ENCODE measurements at places on chromosomes 6 and 20.
A peak's percentile ranks its signal among the peaks of the same experiment; 100 is the strongest.

GRCh38 chr6:2868637-2869036 is 27.0 kb upstream of the SERPINB1 start:
- DNase-seq, result no peak

- no peak for DNase-seq
Measured at GRCh38 chr6:114714836-114715507, 372.1 kb upstream of the HS3ST5 start.

GRCh38 chr6:133040094-133040802 is 200.9 kb upstream of the EYA4 start:
- no peak for DNase-seq

DNA sequence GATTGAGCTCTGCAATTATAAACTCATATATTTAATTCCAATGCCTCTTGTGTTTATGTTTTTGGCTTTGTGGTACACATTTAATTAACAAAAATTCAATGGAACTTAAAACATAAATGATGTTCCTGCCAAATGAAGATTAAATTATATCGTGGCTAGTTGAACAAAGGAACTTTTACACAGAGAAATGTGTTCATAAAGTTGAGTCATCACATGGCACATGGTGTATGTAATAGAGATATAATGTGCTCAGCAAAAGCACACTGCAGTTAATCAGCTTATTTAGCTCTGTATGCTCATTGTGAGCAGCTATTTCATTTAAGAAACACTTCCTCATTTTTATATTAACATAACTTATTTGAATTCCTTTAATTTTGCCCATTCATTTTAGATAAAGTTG is 1295.6 kb upstream of the CITED2 start:
- no peak for DNase-seq

- DNase-seq, result no peak
Measured at GRCh38 chr6:87851674-87852299, 149.8 kb upstream of the AKIRIN2 start.

DNA sequence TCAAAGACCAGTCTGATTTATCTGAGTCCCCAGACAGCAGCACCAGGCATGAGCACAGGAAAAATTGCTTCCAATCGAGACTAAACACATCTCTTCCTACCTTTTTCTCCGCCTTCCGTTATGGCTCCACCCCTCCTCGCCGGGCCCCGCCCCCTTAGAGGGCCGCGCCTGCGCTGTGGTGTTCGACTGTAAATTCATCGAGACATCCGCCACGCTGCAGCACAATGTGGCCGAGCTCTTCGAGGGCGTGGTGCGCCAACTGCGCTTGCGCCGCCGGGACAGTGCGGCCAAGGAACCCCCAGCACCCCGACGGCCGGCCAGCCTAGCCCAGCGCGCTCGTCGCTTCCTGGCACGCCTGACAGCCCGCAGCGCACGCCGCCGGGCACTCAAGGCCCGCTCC is 8.9 kb downstream of the REM1 start:
- no peak for DNase-seq

GRCh38 chr6:101683884-101684283 is 290.4 kb downstream of the GRIK2 start:
- DNase-seq, result no peak

- no peak for DNase-seq
Measured at GRCh38 chr20:57677584-57677982, 32.2 kb downstream of the PMEPA1 start.

GRCh38 chr6:106547601-106548453 is 81.5 kb downstream of the RTN4IP1 start:
- no peak for DNase-seq

DNA sequence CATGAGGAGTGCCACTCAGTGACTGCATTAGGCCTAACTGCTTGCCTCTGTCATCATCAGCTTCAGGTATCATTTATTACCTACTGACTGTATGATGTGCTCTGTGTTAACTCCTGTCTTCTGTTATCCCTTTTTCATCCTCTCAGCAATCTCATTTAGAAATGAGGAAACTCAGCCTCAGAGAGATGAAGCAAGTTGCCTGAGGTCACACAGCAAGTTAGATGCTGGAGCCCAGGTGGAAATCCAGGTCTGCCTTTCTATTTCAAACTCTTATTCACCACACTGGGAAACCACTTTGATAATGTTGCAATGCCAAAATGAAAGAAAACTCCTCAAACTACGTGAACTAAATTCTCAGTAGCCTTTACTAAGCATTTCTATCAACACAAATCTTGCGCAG is 1.3 kb downstream of the FERMT1 start:
- no peak for DNase-seq

GRCh38 chr6:193773-194310 is 98.4 kb upstream of the DUSP22 start:
- DNase-seq, result no peak

- no peak for DNase-seq
Measured at GRCh38 chr6:105107207-105107606, 72.6 kb downstream of the POPDC3 start.

- no peak for DNase-seq
Measured at GRCh38 chr20:45340236-45340847, 7.9 kb downstream of the SDC4 start.

- DNase-seq, result no peak
Measured at GRCh38 chr6:16836144-16836981, 75.1 kb upstream of the ATXN1 start.

DNA sequence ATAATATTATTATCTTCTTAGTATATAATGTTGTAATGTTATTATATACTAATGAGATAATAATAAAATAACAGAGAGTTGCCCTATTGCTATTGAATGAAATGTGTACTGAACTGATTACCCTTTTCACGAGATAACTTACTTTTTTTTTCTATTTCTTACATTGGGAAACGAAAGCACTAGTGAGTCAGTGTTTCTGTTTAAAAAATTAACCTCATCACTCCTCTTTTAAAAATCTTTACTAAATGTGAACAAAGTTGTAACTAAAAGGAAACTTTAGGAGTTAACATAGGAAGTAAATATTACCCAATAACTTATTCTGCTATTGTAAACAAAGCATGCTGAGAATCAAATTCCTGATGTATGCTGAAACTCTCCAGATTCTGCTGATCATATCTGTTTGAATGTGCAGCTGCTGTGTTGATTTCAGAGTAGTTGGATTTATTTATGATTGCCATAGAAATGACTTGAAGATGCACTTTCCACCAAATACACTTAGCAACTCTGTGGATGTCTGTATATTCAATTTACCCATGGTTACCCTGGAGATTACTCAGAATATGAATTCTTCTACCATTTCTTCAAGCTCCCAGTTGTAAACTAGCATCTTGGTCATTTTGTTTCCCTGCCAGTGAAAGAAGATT is 523.4 kb downstream of the TENT5A start:
- DNase-seq, result no peak

DNA sequence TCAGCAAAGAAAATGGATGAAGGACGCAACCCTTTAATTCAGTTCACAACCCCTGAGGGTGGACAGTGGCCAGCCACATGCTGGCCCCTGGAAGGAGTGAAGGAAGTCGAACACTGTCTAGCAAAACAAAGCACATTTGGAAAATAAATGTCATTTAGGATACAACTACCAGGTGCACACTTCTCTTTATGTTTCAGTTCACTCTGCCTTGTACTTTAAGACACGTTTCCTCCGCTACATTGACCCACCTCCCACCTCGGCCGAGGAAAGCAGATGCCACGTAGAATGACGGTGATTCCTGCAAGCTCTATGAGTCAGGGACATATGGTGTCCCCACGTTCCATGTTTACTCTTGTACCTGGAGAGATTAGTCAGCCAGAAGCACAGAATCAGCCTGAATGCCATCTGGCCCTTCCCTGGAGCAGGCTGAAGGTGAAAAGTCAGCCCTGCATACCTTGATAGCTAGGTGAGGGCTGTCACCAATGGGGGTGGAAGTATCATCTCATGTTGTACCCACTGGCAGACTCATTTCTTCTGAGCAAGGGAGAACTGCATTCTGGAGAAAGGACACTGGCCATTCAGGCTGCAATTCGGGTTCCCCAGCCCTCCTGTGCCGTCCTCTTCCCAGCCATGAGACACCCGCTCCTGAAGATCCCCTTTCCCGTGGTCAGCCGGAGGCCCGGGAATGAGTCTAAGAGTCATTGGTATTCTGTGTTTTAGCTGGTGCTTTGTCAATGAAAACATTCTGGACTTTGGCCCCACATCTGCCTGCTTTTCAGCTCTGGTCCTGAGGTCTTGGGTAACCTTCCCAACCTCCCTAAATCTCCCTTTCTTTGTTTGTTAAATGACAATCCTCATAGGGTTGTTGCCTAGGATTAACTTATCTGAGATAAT is 60.6 kb downstream of the FOXA2 start:
- DNase-seq, result no peak

GRCh38 chr6:39102821-39103136 is 12.2 kb downstream of the SAYSD1 start:
- DNase-seq, result no peak

- no peak for DNase-seq
Measured at GRCh38 chr6:90494067-90494780, 92.6 kb downstream of the MAP3K7 start.

DNA sequence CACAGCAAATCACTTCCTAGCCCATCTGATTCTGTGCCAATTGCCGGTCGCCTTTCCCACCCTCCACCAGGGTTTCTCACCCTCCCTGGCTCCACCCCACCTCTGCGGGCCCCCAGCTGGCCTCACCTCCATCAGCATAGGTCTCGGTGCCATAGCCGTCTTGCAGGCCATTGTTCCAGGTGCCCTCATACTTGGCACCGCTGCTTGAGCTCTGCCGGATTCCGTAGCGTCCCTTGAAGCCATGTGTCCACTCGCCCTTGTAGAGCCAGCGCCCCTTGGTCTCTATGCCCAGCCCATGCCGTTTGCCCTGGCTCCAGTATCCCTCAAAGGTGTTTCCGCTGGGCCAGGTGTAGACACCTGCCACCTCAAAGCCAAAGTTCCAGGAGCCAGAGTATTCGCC is 787 bp downstream of the JPH2 start:
- no peak for DNase-seq

GRCh38 chr6:89951574-89952104 is 57.4 kb downstream of the GJA10 start:
- peak; percentile 20 for DNase-seq

DNA sequence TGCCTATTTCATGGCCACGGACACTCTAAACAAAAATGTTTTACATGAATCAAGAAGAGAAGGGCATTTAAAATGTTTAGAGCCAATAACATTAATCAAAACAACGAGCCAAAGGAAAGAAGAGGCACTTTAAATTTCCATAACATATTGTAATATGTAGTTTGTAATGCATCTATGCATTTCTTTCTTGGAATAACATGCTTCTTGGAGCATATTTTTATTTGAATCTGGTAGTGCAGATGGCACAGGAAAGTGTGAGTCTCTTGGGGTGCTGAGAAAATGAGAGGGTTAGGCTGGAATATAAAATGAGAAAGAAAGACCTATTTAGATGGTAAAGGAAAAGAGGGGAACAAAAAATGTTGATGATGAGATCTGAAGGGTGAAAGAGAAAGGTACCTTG is 305.4 kb downstream of the BTBD3 start:
- DNase-seq, result no peak

- no peak for DNase-seq
Measured at GRCh38 chr6:17931227-17931626, 56.2 kb downstream of the KIF13A start.

DNA sequence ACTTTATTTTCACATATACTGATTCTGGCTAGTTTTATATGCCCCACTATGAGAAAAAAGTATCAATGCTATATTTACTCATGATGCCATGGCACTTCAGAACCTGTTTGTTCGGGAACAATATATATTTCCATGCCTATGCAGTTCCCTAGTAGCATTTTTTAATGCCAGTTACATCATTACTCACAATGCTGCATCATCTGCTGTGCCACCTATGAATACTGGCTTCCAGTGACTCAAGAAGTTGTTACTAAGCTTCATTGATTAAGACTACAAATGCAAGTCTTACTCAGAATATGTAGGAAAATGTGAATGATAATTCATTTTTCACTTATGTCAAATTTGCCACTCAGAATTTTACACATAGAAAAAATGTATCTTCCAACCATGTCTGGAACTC is 97.9 kb downstream of the MAFB start:
- DNase-seq, result no peak

GRCh38 chr6:157761331-157761921 is 61.6 kb upstream of the SNX9 start:
- no peak for DNase-seq

GRCh38 chr6:56649782-56650181 is 7.1 kb upstream of the DST start:
- no peak for DNase-seq

DNA sequence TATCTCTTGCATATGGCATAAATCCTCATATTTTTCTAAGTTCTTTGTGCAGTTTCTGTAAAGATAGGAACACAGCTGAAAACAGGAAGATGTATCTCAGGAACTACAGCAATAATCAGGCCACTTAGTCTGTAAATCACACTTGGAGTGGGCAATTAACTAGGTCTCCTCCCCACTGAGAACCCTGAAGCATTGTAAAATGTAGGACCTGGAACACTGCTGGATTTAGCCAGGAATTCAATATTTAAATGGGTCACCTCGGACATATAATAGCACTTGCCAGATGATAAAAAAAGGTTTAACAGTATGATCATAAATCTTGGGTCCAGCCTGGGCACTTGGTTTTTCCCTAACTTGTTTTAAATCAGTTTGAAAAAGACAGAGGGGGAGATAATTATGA is 155.0 kb downstream of the GRM1 start:
- no peak for DNase-seq

DNA sequence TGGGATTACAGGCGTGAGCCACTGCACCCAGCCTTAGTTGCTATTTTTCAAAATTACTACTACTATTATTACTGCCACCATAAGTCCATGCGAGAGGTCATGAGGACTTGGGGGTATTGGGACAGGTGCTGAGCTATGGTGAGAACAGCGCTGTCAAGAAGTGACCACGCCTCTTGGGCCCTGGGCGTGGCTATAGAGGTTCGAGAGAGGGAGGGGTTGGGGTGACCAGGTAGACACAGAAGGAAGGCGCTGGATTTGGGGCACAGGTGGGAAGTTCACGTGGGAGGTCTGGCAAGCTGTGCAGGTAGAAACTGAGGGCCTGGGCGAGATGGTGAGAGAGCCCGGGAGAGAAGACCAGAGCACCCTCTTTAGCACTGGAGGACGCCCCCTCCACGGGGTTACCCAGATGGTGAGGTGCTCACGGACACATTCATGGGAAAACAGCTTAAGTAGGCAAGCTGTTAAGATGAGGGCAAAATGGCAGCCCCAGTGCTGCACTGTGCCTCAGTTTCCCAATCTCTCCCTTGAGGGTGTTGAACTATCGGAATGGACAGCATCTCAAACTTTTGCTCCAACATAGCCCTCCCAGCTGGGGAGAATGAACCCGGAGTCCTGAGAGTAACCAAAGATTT is 61.0 kb downstream of the RAB44 start:
- DNase-seq, result no peak

GRCh38 chr6:48615041-48615440 is 504.0 kb upstream of the PTCHD4 start:
- DNase-seq, result no peak

DNA sequence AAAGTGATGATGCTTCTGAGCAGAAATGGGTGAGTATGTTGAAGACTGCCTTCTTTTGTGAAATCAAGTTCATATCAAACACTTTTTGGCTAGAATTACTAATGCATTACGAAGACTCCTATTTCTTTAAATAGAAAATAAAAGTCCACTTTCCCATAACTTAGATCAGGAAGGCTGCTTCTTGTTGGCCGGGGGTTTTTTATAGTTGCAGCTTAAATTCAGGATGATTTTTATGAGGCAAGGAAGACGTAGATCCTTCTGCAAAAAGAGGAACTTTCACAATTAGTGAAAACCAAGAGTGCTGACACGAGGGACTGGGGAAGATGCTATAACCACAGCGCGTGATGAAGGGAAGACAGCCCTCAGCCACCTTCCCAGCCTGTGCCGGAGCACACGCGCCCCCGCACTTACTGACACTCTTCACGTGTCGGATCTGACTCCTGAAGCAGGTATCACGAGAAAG is 206.1 kb upstream of the PRDM1 start:
- DNase-seq, result no peak

All from nephron progenitor cell (in vitro differentiated cells).